ENCODE measurements at places on chromosomes 6 and 20.

- DNase-seq, result no peak
Observed at GRCh38 chr6:78607189-78607588, 260.2 kb upstream of the IRAK1BP1 start.

DNA sequence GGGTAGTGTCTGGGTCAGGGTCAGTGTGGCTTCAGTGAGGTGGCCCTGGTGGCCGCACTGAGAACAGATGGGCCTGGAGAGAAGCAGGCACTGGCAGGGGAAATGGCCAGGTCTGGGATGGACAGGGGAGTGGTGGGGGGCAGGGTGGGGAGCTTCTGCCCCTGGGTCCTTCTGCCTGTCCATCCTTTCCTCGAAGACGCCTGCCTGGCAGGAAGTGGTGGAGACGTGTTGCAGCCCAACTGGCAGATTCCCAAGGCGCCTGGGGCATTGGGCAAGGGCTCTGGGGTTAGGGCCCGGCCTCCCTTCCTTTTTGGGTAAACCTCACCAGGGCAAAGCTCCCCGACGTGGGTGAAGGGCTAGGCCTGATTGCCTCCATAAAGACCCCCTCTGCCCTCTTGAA lies 10.4 kb downstream of the SRC start:
- no peak for DNase-seq

DNA sequence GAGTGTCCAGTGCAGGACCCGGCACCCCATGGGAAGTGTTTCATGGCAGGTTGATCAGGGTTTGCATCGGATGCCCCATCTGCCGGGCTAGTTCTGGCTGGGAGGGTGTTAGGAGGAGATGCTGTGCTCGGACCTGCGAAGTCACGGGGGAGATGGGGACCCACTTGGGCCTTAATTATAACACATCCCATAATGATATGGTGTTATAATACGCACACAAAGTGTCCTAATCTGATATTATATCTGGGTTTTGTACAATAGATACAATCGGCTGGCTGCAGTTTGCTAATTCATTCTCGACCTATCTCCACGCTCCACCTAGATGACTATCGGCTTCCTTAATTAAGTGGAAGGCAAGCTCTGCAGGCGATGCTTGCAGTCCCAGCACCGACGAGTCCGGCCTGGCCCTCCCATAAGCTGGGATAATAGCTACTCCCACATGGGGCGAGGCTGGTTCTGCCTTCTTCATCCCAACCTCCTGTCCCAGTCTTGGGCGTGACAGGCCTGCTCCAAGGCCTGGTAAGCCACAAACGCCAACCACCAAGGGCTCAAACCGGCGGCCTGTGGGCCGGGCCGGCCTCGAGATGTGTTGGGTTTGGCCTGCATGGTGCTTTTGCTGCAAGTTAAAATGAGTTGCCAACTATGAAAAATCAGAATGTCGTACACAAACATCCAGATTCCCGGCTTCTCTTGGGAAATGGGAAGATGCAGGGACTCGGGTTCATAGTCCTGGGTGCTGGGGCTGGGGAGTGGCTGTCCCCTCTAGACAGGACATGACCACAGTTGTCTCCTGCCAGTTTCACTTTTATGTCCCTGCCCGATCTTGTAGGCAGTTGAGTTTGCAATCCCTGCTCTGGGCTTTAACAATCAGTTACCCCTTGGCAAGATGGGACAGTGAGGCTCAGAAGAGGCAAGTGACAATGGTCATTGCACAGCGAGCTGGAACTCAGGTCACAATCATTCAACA lies 32.7 kb downstream of the CEBPB start:
- DNase-seq, result no peak

DNA sequence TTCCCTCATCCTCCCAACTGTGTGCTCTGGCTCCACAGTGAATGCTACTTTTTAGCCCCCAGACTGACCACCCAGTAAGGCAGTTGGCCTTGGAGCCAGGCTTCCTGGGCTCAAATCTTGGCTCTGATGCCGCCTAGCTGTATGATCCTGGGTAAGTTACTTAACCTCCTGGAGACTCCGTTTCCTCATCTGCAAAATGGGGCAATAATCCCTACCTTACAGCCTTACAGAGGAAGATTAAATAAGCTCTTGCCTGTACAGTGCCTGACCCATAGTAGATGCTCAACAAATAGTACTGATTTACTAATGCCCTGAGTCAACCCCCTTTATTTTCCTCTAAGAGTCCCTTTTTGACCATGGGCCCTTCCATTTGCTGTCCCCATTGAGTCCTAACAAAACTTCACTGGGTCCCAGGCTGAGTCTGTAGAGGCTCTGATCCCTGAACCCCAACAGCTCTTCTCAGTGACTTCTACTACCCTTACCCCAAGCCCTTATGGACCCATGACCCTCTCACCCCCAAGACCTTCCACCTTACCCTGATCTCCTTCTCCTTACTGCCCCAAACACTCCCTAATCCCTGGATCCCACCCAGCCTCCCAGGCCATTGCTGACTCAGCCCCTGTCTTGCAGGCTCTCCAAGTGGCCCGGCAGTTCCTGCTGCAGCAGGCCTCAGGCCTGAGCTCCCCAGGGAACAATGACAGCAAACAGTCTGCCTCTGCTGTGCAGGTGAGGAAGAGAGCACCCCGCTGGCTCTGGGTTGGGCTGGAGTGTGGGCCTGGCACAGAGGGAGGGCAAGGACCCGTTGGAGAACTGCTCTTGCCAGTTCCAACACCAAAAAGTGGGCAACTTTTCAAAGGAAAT lies 31.4 kb downstream of the FOXP4 start:
- DNase-seq, result no peak

GRCh38 chr6:84685983-84686584 lies 78.3 kb downstream of the TBX18 start:
- no peak for DNase-seq

GRCh38 chr6:169085466-169085865 lies 168.2 kb downstream of the THBS2 start:
- no peak for DNase-seq

DNA sequence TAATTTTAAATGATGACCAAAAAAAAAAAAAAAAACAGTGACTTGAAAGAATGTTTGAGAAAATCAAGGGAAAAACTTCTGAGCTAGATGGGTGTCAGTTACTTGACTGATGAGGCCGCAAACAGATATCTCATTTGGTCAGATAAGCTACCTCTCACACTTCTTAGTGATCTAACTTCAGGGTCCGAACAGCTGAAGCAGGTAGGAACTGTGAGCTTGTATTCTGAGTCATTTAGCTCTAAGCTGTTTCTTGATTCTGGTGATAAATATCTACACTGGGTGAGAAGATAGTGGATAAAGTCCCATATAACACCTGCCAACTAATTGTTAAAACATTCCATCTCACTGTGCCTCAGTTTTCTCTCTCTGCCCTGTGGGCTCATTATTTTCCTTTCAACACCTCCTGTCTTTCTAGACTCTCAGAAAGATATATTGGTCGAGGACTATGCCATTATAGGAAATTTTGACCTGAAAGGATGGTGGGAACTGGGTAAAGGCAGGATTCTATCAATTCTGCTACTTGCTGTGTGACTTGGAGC lies 7.7 kb downstream of the KIF3B start:
- no peak for DNase-seq

- no peak for DNase-seq
Observed at GRCh38 chr6:50301307-50301706, 251.6 kb upstream of the DEFB112 start.

DNA sequence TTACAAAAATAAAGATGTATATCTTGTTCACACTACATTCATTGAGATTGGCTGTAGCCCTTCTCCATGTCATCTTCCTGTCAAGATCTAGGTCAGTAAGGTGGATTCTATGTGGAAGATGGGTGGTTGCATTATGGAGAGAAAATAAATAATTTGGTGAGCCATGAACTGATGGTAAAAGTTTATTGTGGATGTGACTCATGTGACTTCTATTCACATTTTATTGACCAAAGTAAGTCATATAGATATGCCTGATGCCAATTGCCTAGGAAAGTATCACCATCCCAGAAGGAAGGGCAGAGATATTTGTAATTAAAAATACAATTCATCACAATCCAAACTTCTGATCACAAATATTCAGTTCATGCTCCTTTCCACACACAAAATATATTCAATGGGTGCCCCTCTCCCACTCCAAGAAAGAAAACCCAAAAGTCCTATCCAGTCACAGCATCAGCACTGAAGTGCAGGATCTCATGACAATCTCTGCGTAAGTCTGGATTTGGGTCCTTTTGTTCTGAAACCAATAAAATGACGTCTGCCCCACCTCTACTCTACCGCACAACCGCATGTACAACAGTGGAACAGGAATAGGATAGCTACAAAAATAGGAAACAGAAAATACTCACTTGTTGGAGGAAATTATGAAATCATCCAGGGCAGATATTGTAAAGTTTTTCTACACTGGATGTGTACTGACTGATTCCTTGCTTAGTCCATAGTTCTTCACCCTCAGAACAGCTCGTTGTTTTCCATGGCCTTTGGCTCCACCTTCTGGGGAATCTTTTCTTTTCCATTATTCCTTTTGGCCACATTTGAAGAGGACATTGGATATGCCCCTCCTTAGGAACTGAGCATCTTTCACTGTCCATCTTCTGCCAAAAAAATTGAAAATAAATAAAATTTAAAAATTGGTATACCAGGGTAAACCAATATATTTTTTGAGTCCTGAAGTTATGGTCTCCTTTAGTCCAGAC lies 16.1 kb upstream of the SLC17A3 start:
- DNase-seq, result no peak

GRCh38 chr6:24419526-24419925 lies 16.8 kb downstream of the MRS2 start:
- no peak for DNase-seq

- DNase-seq, result no peak
Observed at GRCh38 chr20:528923-529604, 14.5 kb downstream of the CSNK2A1 start.

Measured in stimulated activated CD4-positive, alpha-beta T cell treated with anti-CD3 and anti-CD28 coated beads, TNF-alpha, amount 100 ng/mL, for 4 hours (primary cell).